ENCODE measurements at places on chromosomes 2 and 18.

DNA sequence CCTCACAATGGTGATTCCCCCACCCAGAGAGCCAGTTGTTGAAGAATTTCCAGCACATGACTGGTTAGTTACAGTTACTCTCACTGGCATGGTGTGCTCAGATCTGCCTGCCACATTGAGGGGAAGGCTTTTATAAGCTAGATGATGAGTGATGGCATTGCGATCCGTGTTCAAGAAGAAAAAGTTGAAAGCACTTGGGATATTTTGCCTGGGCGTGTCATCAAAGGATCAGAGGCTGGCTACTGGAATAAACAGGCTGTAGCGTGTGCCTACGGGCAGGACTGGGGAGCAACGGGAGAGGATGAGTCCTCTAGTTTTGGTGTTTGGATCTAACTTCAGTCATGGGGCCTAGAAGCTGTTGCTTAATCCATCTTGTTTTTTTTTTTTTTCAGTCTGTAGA, 175.0 kb downstream of the SETBP1 start:
- DNase-seq, result no peak

GRCh38 chr2:36354811-36355150, 797 bp upstream of the CRIM1 start:
- peak; percentile 37 for DNase-seq

- DNase-seq, result no peak
These were observed 1084.7 kb upstream of the NXPH2 start for GRCh38 chr2:139864821-139865302.

- DNase-seq, result no peak
These were observed 11.8 kb downstream of the CCDC85A start for GRCh38 chr2:56195563-56195962.

GRCh38 chr2:181311837-181312236, 145.3 kb upstream of the ITGA4 start:
- no peak for DNase-seq

DNA sequence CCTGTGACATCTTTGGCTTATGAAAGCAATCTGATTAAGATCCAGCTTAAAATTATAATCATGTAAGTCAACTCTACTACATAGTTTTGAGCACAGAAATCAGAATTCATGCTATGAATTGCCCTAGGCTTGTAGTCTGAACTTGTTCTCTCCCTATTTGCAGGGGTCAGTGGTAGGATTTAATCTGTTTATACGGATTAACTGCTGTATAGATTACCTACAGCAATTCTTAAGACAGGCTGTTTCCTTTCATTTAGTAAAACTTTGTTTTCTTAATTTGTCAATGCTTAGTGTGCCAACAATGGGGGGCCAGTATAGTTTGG, 287.9 kb downstream of the PDE11A start:
- no peak for DNase-seq

DNA sequence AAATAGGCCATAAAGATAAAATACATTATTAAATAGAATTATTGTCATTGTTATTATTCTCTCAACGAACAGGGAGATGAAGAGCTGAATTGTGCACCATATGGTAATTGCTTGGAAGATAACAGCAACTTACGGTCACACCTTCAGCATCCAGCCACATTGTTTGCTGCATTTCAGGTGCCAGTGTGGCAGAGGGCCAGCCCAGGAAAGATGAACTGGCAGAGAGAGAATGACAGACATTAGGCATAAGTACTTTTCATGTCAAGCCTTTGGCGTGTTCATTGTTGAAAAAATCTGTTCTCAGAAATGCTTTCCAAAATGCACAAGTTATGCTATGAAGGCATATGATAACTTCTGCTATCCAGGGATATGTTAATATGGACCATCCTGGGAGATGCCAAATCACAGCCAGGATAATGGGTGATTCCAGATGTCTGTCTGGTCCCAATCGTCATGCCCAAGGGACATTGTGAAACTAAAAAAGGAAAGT, 748.6 kb upstream of the PIK3C3 start:
- no peak for DNase-seq

DNA sequence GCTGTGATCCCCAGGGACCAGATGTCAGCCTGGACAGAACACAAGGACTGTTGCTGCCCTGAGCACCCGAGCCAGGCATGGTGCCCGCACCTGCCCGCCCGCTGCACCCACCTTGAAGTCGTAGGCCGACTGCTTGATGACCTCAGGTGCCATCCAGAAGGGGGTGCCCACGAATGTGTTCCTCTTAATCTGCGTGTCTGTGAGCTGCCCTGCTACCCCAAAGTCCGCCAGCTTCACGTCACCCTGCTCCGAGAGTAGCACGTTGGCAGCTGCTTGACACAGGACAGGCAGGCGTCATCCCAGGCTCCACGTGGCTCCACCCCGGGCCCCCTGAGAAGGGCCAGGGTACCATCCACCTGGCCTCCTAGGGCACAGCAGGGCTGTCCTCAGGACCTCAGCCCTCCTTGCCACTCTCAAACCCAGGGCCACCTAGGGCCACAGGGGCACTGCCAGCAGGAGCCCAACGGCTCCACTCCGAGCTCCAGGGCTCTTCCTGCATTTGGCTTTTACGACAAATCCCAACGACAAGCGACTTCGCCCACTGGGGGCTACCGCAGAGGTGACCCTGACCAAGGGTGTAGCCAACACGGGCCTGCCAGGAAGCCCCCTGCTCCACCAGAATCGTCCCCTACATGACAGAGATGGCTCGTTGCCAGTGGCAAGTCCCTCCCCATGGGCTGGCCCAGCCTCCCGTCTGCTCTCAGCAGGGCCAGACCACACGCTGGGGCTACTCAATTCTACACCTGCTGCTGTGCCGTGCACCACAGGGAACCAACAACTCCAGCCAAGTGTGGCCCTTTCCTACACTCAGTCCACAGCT, 9.0 kb downstream of the STK25 start:
- peak; percentile 82 for DNase-seq

GRCh38 chr2:64122358-64122757, 21.9 kb downstream of the PELI1 start:
- no peak for DNase-seq

DNA sequence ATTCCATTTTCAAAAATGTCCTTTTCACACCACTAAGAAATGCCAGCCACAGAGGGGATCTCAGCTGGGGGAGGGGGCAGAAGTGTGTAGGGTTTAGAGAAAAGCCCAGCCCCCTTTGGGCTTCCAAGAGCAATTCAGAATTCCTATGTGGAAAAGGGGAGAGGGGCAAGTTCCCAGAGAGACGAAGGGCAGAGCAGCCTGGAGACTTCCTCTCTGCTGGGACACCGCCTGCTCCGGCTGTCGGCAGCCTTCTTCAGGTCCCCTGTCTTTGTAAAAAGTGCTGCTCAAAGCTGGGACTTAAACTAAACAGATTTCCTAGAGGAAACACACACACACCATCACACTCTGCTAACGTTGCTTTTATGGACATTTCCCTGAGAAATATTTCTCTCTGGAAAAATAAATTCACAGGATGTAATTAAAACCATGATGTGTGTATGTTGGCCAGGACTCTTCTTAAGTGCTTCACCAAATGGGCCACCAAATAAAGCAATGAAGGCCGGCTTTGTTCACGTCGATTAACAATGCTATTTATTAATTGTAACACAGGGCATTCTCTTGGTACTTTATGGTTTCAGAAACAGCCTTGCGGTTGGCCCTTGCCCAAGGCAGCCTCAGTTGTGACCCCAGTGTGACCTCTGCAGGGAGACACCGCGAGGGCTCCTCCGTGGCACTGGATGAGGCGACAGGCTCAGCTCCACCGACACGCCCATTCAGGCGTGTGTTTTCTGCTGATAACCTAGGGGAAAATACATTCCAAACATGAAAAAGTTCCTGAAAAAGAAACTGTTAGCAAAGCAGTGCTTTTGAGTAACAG, 5.6 kb upstream of the ASB1 start:
- no peak for DNase-seq

GRCh38 chr18:9067823-9068222, 34.7 kb upstream of the NDUFV2 start:
- no peak for DNase-seq

DNA sequence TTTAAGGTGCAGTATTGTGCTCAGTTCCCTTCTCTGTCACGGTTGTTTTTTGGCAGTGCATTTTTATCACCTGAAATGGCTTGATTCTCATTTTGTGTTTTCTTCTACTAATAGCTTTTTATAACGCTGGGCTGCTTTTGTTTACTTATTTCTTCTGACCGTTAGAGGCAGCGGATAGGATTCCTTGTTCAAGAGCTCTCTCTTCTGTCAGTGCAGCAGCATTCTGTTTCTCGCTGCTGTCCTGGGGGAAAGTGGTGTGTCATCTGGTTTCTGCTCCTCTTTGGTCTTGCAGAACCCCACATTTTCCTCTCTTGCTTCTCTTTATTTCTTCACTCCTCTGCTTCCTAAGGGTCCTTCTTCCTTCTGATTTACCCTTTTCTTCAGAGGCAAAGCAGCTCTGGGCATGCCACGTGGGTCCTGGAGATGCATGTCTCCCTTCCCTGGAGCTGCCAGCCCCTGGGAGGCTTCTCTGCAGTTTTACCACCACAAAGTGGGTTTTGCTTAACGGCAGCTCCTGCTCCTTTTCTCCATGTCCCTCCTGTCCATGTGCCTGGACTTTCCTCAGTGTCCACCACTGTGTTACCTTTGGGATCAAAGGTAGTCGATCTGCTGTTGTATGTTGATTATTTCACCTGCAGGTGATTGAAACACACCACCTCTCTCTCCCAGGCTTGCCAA, 47.3 kb upstream of the SNTG2 start:
- peak; percentile 39 for DNase-seq

DNA sequence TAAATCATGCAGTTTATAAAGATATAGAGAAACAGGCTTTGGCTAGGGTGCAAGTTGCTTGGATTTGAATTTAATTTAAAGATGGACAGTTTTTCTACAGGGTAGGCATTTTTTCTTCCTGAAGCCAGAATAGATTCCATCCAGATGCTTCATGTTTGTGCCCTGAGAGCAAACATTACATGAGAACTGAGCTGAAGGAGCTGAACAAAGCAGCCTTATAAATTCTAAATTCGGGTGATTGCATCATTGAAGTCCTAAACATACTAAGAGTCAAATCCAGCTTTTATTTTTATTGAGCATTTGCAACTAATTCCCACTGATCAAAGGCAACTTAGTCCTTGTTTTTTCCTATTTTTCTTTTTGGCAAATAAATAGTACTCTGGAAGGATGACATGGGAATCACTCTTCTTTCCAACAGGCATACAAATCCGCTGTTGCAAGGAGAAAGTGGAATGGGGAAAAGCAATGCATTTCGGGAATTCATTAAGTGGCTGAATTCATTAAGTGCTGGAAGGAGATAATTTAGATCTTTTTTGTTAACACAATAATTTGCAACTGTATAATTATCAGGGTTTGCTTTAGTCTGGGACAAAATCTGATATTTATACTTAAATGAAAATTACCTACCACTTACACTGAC, 828.0 kb downstream of the SLC4A3 start:
- no peak for DNase-seq

DNA sequence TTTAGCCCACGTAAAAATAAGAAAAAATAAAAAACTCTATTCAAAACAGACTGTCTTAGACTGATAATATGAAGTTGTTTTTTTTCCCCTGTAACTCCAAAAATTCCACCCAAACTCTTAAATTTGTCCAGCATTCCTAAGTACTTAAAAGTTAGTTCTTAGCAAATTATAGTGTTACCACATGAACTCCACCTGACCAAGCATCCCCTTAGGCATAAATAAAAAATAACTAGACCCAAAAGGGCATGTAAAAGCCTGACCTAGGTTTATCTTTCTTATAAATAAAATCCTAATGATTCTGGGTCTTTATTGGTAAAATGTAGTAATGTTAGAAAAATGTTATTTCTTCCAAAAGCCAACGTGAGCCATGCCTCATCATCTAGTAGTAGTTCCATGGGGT, 54.3 kb downstream of the TTC21B start:
- no peak for DNase-seq

DNA sequence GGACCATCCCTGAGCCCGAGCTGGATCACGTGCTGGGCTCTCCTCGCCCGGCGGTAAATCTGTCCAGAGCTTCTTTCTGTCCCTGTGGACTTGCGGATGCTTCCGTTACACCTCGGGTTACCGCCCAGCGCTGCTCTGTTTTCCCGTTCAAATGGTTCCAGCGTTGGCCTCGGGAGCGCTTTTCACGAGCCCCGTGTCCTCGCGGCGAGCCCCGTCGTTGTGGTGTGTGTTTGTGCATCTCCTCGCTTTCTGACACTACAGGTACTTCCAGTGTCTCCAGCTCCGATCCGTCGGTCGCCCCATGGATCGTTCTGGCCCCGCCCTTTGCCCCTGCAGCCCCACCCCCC, 77.4 kb downstream of the RTP5 start:
- DNase-seq, result no peak

DNA sequence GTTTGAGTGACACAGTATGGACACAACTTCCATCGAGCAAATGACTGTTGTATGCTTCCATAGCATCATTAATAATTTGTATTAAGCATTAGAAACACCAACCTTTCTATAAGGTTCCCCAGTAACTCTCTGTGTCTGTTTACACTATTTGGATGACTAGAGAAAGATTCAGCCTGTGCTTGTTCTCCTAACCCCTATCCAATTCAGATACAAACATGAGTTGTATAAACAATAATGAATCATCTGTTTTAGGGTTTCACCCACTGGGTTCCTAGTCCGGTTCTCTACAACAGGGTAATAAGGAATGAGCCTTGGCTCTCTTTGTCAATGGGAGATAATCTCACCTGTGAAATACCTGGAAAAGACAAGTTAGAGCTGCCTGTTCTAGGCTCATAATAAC, 894.1 kb upstream of the PIK3C3 start:
- no peak for DNase-seq

DNA sequence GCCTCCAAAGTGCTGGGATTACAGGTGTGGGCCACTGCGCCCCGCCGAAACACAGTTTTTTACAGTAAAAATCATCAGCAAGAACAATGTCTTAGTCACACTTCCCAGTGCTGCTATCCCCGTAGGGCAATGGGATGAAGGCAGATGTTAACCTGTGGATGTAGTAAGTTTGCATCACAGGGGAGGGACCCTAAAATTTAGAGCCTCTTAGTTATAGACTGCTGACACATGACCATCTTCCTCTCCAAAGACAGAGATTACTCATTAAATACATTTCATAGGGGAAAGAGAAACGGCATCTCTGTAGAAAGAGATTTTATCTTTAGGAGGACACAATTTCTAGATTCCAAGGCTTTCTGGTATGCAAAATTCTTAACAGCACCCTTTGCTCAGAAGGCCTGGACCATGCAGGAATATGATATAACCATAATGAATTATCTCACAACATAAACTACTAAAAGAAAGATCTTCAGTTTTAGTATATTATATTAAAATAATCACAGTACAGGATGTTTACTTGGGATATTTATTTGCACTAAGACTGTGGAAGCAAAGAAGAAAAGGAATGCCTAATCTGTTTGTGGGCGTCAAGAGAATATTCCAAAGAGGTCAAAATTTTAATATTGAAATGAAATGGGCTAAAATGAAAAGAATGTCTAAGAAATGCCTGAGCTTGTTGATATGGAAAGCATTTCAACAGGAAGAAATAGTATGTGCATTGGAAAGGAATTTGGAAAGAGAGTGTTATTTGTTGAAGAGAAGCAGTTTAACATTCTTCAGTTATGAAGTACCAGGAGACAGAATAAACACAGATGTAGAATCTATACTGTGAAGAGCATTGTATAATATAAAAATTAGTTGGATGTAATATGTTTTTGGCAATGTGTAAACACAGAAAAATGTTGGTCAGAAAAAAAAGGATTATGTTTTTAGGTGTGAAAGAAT, 1228.3 kb upstream of the CHAC2 start:
- DNase-seq, result no peak

GRCh38 chr18:6776188-6776587, 46.7 kb downstream of the ARHGAP28 start:
- no peak for DNase-seq

Data from NCI-H510A treated with DMSO at 0.1 percent for 48 hours (cell line).